ENCODE measurements at places on chromosomes 5 and 9. TPM values are rescaled to one million over a fixed set of nuclear protein-coding genes. Genes with fewer than 3 reads are reported as not detected.

DNA sequence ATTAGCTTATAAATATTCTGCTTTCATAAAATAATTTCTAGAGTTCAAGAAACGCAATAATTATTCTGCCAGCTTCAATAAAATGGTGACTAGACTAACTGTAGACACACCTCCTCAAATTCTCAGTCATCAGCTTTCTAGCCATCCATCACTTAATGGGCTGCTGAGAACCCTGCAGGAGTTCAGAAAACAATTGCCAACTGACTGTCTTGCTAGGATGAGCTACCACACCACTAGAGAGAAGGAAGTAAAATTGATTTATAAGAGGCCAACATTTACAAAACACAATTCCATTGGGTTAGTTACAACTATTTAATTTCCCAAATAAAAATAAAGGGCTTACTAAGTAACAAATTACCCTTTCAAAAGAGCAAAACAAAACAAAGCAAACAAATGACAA lies 126.5 kb upstream of the PAPPA start:
- no peak overlapping the region for H3K4me3 ChIP-seq
- no peaks in the 10 kb centered on the region for H3K36me3 ChIP-seq
- H3K27ac ChIP-seq = no peak overlapping the region
- H3K4me1 ChIP-seq = no peaks in the 10 kb centered on the region
- no peak for DNase-seq

GRCh38 chr5:161051920-161052500 lies 200.0 kb upstream of the ATP10B start:
- H3K36me3 ChIP-seq = no peaks in the 10 kb centered on the region
- no peak overlapping the region for H3K27ac ChIP-seq
- no peaks in the 10 kb centered on the region for H3K4me1 ChIP-seq
- H3K27me3 ChIP-seq = no peaks in the 10 kb centered on the region
- H3K4me3 ChIP-seq = no peak overlapping the region
- no peak for DNase-seq

GRCh38 chr9:137459601-137460362 lies 648 bp upstream of the NSMF start:
- H3K4me1 ChIP-seq = peaks cover 12% of the 10 kb centered on the region
- DNase-seq = no peak
- peak overlapping the region; percentile 66 for H3K4me3 ChIP-seq
- no peaks in the 10 kb centered on the region for H3K27me3 ChIP-seq

DNA sequence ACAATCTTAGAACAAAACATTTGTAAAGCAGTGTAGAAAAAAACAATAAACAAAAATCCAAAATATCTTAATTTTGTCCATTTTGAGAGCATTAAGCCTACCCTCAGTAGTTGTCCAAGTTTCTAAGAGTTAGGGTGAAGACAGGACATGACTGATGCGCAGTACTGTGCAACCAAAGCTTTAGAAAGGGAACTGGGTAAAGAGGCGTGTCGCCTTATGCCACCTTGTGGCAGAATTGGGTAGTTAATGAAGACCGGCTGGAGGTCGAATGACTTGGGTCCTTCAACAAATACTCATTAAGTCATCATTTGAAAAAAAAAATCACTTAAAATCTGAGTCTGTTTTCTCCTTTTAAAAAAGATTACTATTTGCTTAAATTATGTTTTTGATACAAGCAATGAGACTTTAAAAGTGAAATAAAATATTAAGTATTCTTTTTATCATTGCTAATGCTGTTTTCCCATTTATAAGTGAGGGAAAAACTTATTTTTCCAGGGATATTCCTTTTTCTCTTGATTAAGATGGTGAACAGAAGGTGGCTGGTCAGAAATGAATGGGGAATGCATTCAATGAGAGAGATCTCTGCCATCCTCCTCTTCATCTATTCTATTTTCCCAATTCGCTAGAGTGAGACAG lies 3.5 kb upstream of the RNF20 start:
- H3K4me3 ChIP-seq = no peak overlapping the region
- H3K27ac ChIP-seq = no peak overlapping the region
- H3K36me3 ChIP-seq = no peaks in the 10 kb centered on the region
- H3K27me3 ChIP-seq = no peaks in the 10 kb centered on the region
- H3K4me1 ChIP-seq = peaks cover 6% of the 10 kb centered on the region

GRCh38 chr9:119898316-119898715 lies 529.1 kb upstream of the BRINP1 start:
- H3K36me3 ChIP-seq = no peaks in the 10 kb centered on the region
- H3K27ac ChIP-seq = no peak overlapping the region
- H3K4me3 ChIP-seq = no peak overlapping the region
- no peaks in the 10 kb centered on the region for H3K4me1 ChIP-seq
- DNase-seq = no peak
- no peaks in the 10 kb centered on the region for H3K27me3 ChIP-seq

GRCh38 chr9:129379181-129379836 lies 201.2 kb upstream of the IER5L start:
- peaks cover 4% of the 10 kb centered on the region for H3K4me1 ChIP-seq
- no peaks in the 10 kb centered on the region for H3K36me3 ChIP-seq
- H3K4me3 ChIP-seq = no peak overlapping the region

DNA sequence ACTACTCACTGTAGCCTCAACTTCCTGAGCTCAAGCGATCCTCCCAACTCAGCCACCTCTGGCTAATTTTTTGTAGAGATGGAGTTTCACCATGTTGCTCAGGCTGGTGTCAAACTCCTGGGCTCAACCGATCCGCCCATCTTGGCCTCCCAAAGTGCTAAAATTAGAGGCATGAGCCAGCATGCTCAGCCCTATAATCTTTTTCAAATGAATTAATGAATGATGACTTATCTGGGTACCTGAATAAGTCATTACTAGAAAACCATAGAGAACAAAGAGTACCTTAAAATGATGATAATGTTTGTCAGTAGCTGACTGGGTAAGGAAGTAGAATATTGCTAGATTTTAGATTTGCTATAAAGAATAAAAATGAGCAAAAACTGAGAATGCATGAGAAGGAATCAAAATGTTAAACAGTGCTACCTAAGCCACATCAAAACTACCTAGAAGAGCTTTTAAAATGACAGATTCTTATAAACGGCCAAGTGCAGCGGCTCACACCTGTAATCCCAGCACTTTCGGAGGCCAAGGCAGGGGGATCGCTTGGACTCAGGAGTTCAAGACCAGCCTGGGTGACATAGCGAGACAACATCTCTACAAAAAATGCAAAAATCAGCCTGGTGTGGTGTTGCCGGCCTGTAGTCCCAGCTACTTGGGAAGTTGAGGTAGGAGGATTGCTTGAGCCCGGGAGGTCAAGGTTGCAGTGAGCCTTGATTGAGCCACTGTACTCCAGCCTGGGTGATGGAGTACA lies 13.6 kb downstream of the FNBP1 start:
- no peaks in the 10 kb centered on the region for H3K27me3 ChIP-seq
- H3K4me1 ChIP-seq = peaks cover 15% of the 10 kb centered on the region
- DNase-seq = no peak
- no peak overlapping the region for H3K4me3 ChIP-seq

- no peaks in the 10 kb centered on the region for H3K4me1 ChIP-seq
- no peaks in the 10 kb centered on the region for H3K27me3 ChIP-seq
- no peaks in the 10 kb centered on the region for H3K36me3 ChIP-seq
- no peak for DNase-seq
Observed at GRCh38 chr5:120014535-120014934, 385.2 kb downstream of the FAM170A start.

- no peaks in the 10 kb centered on the region for H3K27me3 ChIP-seq
- no peaks in the 10 kb centered on the region for H3K36me3 ChIP-seq
- H3K4me3 ChIP-seq = no peak overlapping the region
- H3K27ac ChIP-seq = no peak overlapping the region
Observed at GRCh38 chr9:93600504-93600903, 24.1 kb downstream of the PHF2 start.

DNA sequence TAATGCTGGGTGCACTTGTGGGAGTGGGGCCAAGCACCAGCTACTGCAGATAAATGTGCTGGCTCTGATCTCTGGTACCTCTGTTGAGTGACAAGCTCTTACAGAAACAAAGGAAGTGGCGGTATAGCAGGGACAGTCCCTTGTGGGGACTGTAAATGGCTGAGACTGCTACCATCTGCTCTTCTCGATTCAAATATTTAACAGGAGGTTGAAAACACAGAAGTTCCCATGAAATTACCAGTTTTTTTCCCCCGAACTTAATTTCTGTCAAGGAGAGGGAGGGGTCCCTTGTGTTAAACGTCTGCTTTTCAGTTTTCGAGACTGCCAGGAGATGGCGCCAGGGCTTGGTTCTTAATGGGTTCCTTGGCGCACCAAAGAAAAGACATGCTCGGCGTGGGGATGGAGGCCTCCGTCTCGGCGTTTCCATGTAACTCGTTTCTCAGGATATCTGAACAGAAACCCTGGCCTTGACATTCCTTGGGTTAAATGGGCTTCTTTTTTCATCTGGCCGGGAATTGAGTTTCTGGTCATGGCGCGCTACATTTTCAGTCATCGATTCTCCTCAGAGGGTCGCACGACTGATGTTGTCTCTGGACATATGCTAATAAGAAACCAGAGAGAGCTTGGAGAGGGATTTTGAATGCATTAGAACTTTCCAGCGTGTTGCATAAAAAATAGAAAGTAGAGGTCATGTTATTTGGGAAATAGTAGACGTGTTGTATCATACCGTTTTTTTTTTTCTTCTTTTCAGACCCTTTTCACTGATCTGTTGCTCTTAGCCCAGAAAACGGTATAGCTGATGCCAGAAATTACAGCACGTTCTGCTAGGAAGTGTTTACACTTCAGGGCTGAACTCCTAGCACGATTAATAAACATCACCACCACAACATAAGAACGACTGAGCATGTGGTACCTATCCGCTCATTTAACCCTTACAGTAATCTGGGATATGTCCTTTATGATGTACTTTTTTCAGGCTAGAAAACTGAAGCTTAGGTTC lies 64.0 kb downstream of the CARTPT start:
- no peaks in the 10 kb centered on the region for H3K4me1 ChIP-seq
- no peak overlapping the region for H3K4me3 ChIP-seq
- no peaks in the 10 kb centered on the region for H3K27me3 ChIP-seq
- no peak overlapping the region for H3K27ac ChIP-seq

DNA sequence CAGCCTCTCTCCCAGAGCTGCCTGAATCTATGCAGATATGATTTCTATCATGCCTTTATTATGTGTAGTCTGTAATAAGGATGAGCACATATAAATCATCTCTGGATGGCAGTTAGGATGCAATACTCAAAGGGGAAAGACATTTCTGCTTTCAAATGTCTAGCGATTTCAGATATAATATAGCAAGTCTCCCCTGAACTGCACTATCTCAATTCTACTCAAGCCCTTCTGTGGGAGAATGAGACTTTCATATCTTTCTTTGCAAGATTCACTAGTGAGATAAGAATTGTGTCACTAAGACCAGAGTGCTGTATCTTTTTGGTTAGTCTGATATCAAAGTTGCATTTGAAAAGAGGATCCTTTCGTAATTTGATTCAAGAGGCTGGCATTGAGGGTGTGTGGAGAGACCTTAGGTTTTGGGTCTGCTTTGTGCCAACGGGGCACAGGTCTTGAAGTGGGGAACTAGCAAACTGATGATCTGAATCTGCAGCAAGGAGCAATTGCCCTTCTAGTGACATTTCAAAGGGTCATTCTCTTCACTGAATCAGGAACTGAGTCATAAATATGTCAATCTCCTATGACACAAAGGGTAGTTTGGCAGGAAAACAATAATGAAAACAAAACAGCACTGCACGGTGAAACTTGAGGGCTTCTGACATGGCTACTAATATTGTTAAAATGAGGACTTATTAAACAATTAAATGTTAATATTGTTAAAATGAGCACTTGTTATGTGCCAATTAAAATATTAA lies 305.5 kb upstream of the CLINT1 start:
- no peaks in the 10 kb centered on the region for H3K4me1 ChIP-seq
- H3K4me3 ChIP-seq = no peak overlapping the region
- no peak overlapping the region for H3K27ac ChIP-seq
- no peaks in the 10 kb centered on the region for H3K36me3 ChIP-seq
- no peaks in the 10 kb centered on the region for H3K27me3 ChIP-seq

DNA sequence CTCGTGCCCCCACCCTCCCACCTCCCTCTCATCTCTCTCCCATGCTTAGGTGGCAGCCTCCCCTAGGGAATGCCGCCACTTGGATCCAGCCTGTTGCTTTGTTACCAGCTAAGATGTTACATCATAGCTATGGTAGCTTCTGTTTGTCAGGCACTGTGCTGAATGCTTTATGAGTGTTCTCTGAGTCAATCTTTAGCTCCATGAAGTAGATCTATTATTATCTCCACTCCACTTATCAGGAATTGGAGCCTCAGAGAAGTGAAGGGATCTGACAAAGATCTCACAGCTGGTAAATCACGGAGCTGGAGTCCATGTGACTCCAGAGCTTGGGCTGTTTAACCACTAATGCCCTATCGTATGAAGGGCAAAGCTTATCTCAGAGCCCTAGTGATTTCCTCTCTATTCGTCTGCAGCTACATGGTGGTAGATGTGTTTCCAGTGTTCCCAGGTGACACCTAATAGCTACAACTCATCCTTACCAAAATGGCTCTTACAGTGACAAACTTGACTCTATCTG lies 54.1 kb downstream of the GARNL3 start:
- H3K27me3 ChIP-seq = no peaks in the 10 kb centered on the region
- H3K4me1 ChIP-seq = no peaks in the 10 kb centered on the region
- H3K27ac ChIP-seq = no peak overlapping the region
- no peaks in the 10 kb centered on the region for H3K36me3 ChIP-seq
- H3K4me3 ChIP-seq = no peak overlapping the region
- DNase-seq = no peak

DNA sequence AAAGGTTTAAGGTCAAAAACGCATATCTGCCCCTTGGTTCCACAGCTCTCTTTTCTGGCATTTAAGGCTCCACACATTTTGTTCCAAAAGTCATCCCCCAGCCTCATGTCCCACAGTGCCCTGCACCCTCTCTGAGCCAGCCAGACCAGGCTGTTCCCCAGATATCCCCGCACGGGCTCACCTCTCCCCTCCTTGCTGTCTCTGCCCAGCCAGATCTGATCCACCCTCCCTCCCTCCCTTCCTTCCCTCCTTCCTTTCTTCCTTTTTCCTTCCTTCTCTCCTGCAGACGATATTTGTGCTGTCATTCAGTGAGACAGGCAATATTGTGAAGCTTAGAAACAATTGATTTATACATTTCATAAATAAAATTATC lies 37.0 kb downstream of the DUSP1 start:
- H3K4me3 ChIP-seq = no peak overlapping the region
- no peak for DNase-seq
- no peaks in the 10 kb centered on the region for H3K4me1 ChIP-seq

DNA sequence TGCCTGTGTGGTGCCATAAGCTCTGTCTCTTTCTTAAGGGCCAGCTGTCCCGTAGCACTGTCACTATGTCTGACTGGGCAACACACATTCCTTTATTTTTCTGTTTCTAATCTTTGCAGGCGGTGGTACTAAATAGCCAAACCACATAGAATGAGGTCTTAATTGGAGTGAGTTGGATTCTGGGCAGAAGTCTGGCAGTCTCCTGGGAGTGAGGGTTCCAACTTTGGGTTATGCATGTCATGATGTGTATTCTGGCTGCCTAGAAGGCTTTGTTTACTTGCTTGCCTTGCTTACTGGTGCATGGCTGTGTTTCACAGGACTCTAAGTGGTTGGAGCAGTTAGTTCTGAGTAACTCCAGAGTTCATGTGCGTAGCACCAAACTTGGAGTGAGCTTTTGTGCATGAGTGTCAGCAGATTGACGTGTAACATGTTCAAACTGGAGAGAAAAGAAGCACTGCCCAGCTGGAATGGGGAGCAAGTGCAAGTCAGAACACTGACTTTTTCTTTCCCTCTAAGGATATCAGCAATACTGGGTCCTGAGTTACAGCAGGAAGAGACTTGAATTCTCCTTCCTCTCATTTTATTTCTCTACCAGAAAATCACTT lies 185.8 kb downstream of the PCSK1 start:
- H3K4me3 ChIP-seq = no peak overlapping the region
- no peak for DNase-seq
- no peak overlapping the region for H3K27ac ChIP-seq
- no peaks in the 10 kb centered on the region for H3K36me3 ChIP-seq
- H3K4me1 ChIP-seq = no peaks in the 10 kb centered on the region

PDE8B gene
- 0.86 TPM for total RNA-seq

NEUROG1 gene
- not detected for total RNA-seq

FAM221B gene
- total RNA-seq = 0.05 TPM

SPINK7 gene
- not detected for total RNA-seq

TMOD1 gene
- total RNA-seq = 1.0 TPM

Data from colonic mucosa (tissue), 4 donors.